ENCODE measurements at places on chromosomes 7 and 10.

DNA sequence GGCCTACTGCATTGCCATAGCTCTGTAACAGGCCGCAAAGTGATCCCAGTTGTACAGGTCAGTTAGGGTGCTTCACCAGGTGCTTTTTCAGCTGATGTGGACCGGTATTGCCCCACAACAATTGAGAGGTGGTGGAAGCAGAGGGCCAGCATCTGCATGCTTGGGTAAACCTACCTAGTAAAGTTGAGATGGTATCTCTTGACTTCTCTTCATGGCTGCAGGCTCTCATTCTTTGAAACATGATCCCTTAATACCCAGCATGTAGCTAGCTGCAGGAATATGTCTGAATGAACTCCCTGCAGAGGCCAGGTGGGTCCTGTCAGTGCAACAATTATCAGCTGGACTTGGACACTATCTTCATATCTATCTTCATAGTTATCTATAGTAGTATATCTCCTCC, 60.7 kb upstream of the CCDC6 start:
- H3K4me3 ChIP-seq, result no peak overlapping the region
- no peak for DNase-seq
- H3K27me3 ChIP-seq, result no peaks in the 10 kb centered on the region
- H3K4me1 ChIP-seq, result no peaks in the 10 kb centered on the region
- no peaks in the 10 kb centered on the region for H3K36me3 ChIP-seq

DNA sequence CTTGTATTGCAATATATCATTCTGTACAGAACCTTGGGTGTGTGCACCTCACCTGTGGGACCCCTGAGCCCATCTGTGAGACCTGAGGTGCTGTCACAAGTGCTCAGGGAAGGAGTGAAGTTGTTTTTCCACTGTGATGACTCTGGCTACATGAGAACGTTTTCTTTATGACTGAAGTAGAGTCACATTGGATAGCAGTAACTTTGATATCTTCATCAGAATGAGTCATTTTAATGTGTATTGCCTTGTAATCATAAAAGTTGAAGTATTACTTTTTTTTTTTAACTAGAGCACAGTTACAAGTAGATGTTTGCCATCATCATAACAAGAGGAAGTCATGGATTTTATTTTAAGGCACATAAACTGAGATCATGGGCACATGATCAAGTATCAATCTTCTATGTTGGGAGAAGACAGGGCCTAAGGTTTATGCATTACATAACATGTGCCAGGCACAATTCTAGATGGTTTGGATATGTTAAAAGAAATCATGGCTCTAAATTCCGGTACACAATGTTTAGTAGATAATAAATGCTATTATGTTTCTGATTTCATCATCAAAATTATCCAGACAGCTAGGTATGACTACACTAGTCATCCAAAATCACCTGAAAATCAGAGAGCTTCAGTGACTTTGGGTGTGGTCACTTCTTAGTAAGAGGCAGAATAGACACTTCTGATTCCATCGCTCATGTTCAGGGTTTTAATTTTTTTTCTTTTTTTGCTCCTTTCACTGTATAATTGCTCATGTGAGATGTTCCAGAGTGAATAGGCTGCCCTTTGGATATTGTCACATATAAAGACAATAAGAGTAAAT, 82.7 kb upstream of the KLF6 start:
- peak; percentile 25 for DNase-seq
- H3K36me3 ChIP-seq, result no peaks in the 10 kb centered on the region
- no peak overlapping the region for H3K4me3 ChIP-seq
- H3K4me1 ChIP-seq, result no peaks in the 10 kb centered on the region
- H3K27me3 ChIP-seq, result no peaks in the 10 kb centered on the region
- no peak overlapping the region for H3K27ac ChIP-seq

GRCh38 chr10:77401683-77402082, 235.9 kb downstream of the KCNMA1 start:
- peaks cover 13% of the 10 kb centered on the region for H3K4me1 ChIP-seq
- no peak for DNase-seq
- no peaks in the 10 kb centered on the region for H3K27me3 ChIP-seq
- no peak overlapping the region for H3K27ac ChIP-seq

- no peak overlapping the region for H3K4me3 ChIP-seq
- peaks cover 2% of the 10 kb centered on the region for H3K27me3 ChIP-seq
- H3K27ac ChIP-seq, result no peak overlapping the region
Measured at GRCh38 chr7:140304191-140304799, 94.0 kb downstream of the SLC37A3 start.

- H3K4me1 ChIP-seq, result no peaks in the 10 kb centered on the region
- no peak overlapping the region for H3K27ac ChIP-seq
- no peaks in the 10 kb centered on the region for H3K36me3 ChIP-seq
- H3K27me3 ChIP-seq, result no peaks in the 10 kb centered on the region
- DNase-seq, result no peak
- H3K4me3 ChIP-seq, result no peak overlapping the region
Measured at GRCh38 chr7:91520645-91521044, 256.4 kb downstream of the FZD1 start.

GRCh38 chr7:2436341-2437104, 33.1 kb downstream of the CHST12 start:
- H3K36me3 ChIP-seq, result peaks cover 4% of the 10 kb centered on the region
- DNase-seq, result no peak
- no peak overlapping the region for H3K4me3 ChIP-seq
- no peaks in the 10 kb centered on the region for H3K27me3 ChIP-seq

- H3K36me3 ChIP-seq, result no peaks in the 10 kb centered on the region
- H3K4me1 ChIP-seq, result no peaks in the 10 kb centered on the region
- H3K27ac ChIP-seq, result no peak overlapping the region
- H3K4me3 ChIP-seq, result no peak overlapping the region
Measured at GRCh38 chr7:145909991-145910513, 206.5 kb upstream of the CNTNAP2 start.

DNA sequence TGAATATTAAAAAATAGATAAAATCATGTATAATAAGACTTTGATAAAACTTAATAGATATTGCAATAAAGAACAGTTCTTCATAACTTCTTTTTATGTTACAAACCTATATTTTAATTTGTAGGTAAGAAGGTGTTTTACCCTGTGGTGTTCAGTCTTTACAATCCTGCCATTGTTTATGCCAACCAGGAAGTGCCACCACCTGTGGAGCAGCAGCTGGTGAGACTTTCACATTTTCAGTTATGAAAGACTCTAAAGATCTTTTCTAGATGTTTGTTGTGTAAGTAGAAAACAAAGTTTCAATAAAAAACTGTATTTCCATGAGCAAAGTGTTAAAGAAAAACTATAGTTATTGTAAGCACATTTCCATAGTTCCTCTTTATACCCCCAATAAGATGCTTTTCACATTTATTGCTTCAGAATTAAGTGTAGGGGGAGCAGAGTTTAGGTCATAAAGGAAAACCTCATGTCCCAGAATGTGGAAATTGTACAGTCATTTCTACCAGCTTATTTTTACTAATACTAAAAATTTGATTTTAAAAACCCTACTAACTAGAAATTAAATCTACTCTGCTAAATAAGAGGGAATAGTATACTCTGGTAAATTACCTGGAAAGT, 28.7 kb downstream of the CSGALNACT2 start:
- H3K4me1 ChIP-seq, result no peaks in the 10 kb centered on the region
- no peaks in the 10 kb centered on the region for H3K27me3 ChIP-seq
- no peak for DNase-seq
- no peak overlapping the region for H3K27ac ChIP-seq
- no peak overlapping the region for H3K4me3 ChIP-seq

DNA sequence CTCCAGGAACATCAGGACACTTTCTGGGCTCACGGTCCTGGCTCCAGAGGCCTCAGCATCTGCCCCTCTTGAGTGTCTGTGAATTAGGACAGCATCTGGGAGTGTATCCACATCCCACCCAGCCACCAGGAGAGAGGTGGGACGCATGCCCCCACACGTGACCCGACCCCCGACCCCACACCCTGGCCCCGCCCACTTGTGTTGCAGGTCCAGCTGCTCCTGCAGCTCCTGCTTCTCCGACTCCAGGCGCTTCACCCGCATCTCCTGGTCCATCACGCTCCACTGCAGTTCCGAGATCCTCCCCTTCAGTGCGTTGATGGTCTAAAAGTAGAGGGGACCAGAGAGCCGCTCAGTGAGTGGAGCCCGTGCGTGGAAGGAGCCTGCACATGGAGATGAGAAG, 13.6 kb downstream of the MAD1L1 start:
- no peak overlapping the region for H3K27ac ChIP-seq
- no peaks in the 10 kb centered on the region for H3K27me3 ChIP-seq
- DNase-seq, result no peak
- H3K4me3 ChIP-seq, result no peak overlapping the region

DNA sequence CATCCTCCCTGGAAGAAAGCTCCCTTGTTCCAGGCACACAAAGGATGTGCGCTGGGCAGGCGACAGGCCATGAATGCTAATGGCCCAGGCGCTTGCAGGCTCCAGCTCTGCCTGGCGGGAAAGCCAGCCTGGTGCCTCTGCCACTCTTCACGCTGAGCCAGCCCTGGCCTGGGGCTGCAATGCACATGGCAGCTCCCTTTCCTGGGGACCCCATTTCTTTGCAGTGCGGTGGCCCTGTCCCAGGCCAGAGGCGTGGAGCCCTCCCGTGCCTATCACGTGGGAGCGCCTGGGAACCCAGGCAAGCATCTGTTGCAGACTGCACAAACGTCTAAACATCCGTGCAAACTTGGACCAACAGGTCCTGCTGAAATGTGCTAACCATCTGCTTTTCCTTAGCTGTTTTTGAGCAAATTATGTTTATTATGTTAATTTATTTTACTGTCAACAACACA, 152.1 kb upstream of the LYZL2 start:
- peaks cover 24% of the 10 kb centered on the region for H3K4me1 ChIP-seq
- H3K36me3 ChIP-seq, result no peaks in the 10 kb centered on the region
- H3K27me3 ChIP-seq, result no peaks in the 10 kb centered on the region
- H3K27ac ChIP-seq, result no peak overlapping the region

- peaks cover 6% of the 10 kb centered on the region for H3K27me3 ChIP-seq
- DNase-seq, result no peak
- H3K27ac ChIP-seq, result no peak overlapping the region
- peaks cover 23% of the 10 kb centered on the region for H3K4me1 ChIP-seq
- peaks cover 1% of the 10 kb centered on the region for H3K36me3 ChIP-seq
Measured at GRCh38 chr10:71774916-71775702, 1.8 kb upstream of the VSIR start.

DNA sequence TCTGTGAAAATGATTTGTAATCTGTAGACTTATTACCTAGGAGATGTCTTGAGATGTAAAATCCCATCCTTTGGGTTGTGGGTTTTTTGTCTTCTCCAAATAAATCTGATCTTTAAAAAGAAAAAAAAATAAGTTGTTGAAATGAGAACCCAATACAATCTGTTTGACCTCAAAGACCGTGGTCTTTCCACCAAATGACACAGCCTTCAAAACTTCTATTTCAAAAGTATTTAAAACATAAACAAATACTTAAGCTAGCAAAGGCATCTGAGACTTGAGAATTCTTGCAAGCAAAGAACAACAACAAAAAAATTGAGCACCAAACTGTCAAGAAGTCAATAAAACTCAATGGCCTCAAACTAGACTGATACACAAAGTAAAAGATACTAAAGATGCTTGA, 67.9 kb upstream of the HECW1 start:
- H3K36me3 ChIP-seq, result no peaks in the 10 kb centered on the region
- no peak overlapping the region for H3K27ac ChIP-seq
- peak; percentile 6 for DNase-seq

- no peaks in the 10 kb centered on the region for H3K36me3 ChIP-seq
- peaks cover 4% of the 10 kb centered on the region for H3K4me1 ChIP-seq
- peaks cover 3% of the 10 kb centered on the region for H3K27me3 ChIP-seq
- no peak overlapping the region for H3K4me3 ChIP-seq
- no peak overlapping the region for H3K27ac ChIP-seq
- no peak for DNase-seq
Measured at GRCh38 chr10:78779339-78779955, 289.3 kb upstream of the ZMIZ1 start.

DNA sequence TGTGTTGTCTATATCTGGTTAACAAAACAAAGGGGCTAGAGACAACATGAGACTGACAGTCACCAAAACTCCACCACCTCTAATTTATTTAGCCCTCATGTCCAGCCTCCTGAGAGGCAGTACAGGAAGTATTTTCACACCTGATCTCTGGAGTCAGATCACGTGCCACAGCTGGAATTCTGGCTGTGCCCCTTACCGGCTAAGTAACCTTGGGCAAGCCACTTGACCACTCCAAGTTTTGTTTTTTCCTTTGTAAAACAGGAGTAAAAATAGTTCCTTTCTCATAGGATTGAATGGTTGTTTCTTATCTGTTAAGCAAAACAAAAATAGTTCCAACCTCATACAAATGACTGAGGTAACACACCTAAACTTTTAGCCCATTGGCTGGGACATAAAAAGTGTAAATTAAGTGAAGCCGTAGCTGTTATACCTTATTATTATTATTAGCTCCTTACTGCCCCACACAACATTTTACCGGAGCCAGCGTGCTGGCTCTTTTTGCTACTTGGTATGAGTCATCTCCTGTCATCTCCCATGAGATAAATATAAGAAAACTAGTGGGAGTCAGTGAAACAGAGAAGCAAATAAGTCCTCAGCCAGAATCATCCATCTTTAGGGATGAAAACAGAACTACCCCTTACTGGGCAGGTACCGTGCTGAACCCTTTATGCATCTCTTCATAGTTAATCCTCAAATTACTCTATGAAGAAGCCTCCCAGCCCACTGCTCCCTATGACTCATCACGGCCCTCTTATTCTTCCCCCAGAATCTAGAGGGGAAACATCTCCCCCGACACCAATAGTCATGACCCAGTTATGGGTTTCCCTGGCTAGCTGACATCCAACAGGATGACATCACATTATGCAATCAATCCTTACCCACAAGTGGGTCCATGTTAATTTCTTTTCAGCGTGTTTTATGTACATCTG, 44.9 kb downstream of the PPP1R3C start:
- DNase-seq, result peak; percentile 79
- no peaks in the 10 kb centered on the region for H3K36me3 ChIP-seq
- H3K27me3 ChIP-seq, result no peaks in the 10 kb centered on the region
- peaks cover 47% of the 10 kb centered on the region for H3K4me1 ChIP-seq
- peak overlapping the region; percentile 2 for H3K27ac ChIP-seq

- H3K36me3 ChIP-seq, result no peaks in the 10 kb centered on the region
Measured at GRCh38 chr7:93350338-93350737, 118.2 kb downstream of the VPS50 start.

- H3K4me3 ChIP-seq, result no peak overlapping the region
- H3K27ac ChIP-seq, result no peak overlapping the region
- no peaks in the 10 kb centered on the region for H3K27me3 ChIP-seq
- H3K36me3 ChIP-seq, result peaks cover 5% of the 10 kb centered on the region
- H3K4me1 ChIP-seq, result no peaks in the 10 kb centered on the region
Measured at GRCh38 chr7:29920491-29920890, 69.1 kb downstream of the SCRN1 start.

GRCh38 chr7:49229246-49229645, 304.9 kb downstream of the CDC14C start:
- no peak for DNase-seq
- H3K4me1 ChIP-seq, result no peaks in the 10 kb centered on the region
- H3K36me3 ChIP-seq, result no peaks in the 10 kb centered on the region
- H3K27ac ChIP-seq, result no peak overlapping the region
- H3K27me3 ChIP-seq, result no peaks in the 10 kb centered on the region
- H3K4me3 ChIP-seq, result no peak overlapping the region
